Left renal pelvis (tissue), 4 donors: ENCODE measurements at places on chromosomes 12 and 14. TPM values are rescaled to one million over a fixed set of nuclear protein-coding genes. Genes with fewer than 3 reads are reported as not detected.

Gene DHH
- polyA plus RNA-seq: 0.60 TPM

Gene MYH7
- 0.23 TPM for polyA plus RNA-seq

Gene VRTN
- polyA plus RNA-seq: not detected

Gene TBC1D30
- polyA plus RNA-seq: 6.5 TPM

Gene PRR4
- 8.5 TPM for polyA plus RNA-seq

Gene NDUFA12
- 126 TPM for polyA plus RNA-seq

Gene ACSM4
- not detected for polyA plus RNA-seq

Gene SLC6A12
- polyA plus RNA-seq: 20.2 TPM

Gene HOXC10
- polyA plus RNA-seq: 114 TPM

Gene LRP1-AS
- polyA plus RNA-seq: not detected

Gene SIX1
- polyA plus RNA-seq: 12.2 TPM

Gene ZNF891
- polyA plus RNA-seq: 4.5 TPM

Gene SMAGP
- 19.4 TPM for polyA plus RNA-seq

Gene SUOX
- polyA plus RNA-seq: 42.2 TPM

Gene SLC6A15
- 0.82 TPM for polyA plus RNA-seq

Gene HCFC2
- 27.6 TPM for polyA plus RNA-seq

Gene SLC5A8
- polyA plus RNA-seq: 25.2 TPM

Gene ISM2
- 3.2 TPM for polyA plus RNA-seq

Gene GPRC5A
- 8.8 TPM for polyA plus RNA-seq

Gene PLEK2
- polyA plus RNA-seq: 1.6 TPM

Gene KRT6C
- not detected for polyA plus RNA-seq

Gene GALNT16
- 5.3 TPM for polyA plus RNA-seq

Gene GUCY2C
- polyA plus RNA-seq: 0.32 TPM

Gene LAG3
- polyA plus RNA-seq: 0.89 TPM

Gene SERPINA4
- polyA plus RNA-seq: 1.2 TPM

Gene DACT1
- 133 TPM for polyA plus RNA-seq

Gene RNASE7
- 0.63 TPM for polyA plus RNA-seq

Gene ACOT6
- polyA plus RNA-seq: 0.19 TPM

Gene NKX2-1
- 0.52 TPM for polyA plus RNA-seq

Gene RASAL1
- polyA plus RNA-seq: 7.1 TPM

Gene PA2G4
- polyA plus RNA-seq: 104 TPM

Gene ENO2
- 10.5 TPM for polyA plus RNA-seq

Gene CD163
- polyA plus RNA-seq: 28.0 TPM

Gene PPP2R5C
- 95.6 TPM for polyA plus RNA-seq

Gene SLC38A4
- polyA plus RNA-seq: 28.0 TPM

Gene PRH2
- not detected for polyA plus RNA-seq

Gene IL22
- not detected for polyA plus RNA-seq

Gene HCAR1
- polyA plus RNA-seq: 7.8 TPM

Gene DNAL1
- polyA plus RNA-seq: 19.8 TPM

Gene SDR9C7
- polyA plus RNA-seq: 0.27 TPM
